ENCODE measurements at places on chromosomes 12 and 14.

GRCh38 chr12:82793751-82794281, 107.1 kb downstream of the TMTC2 start:
- no peak for DNase-seq

DNA sequence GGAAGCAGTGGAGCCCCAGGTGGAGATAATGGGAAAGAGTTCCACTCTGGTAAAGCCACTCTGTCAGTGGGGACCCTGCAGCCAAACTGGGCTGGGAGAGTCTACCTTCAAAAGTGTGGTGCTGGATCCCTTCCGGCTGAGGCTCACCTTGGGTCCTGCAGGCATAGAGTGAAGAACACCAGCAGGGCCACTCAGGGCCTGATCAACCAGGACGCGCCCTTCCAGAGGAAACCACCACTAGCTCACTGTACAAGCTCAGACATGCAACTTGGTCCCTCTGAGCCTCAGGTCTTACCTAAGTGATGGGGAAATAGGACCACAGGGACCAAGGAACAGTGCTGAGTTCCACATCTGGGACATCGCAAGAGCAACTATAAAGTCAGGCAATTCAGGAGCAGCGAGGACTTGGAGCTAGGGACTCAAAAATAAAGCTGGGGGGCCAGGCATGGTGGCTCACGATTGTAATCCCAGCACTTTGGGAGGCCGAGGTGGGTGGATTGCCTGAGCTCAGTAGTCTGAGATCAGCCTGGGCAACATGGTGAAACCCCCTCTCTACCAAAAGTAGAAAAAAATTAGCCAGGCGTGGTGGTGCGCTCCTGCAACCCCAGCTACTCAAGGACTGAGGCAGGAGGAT, 5.9 kb upstream of the PRPH start:
- no peak for DNase-seq

- DNase-seq, result no peak
These were observed 696.1 kb downstream of the DIO2 start for GRCh38 chr14:79515158-79515557.

DNA sequence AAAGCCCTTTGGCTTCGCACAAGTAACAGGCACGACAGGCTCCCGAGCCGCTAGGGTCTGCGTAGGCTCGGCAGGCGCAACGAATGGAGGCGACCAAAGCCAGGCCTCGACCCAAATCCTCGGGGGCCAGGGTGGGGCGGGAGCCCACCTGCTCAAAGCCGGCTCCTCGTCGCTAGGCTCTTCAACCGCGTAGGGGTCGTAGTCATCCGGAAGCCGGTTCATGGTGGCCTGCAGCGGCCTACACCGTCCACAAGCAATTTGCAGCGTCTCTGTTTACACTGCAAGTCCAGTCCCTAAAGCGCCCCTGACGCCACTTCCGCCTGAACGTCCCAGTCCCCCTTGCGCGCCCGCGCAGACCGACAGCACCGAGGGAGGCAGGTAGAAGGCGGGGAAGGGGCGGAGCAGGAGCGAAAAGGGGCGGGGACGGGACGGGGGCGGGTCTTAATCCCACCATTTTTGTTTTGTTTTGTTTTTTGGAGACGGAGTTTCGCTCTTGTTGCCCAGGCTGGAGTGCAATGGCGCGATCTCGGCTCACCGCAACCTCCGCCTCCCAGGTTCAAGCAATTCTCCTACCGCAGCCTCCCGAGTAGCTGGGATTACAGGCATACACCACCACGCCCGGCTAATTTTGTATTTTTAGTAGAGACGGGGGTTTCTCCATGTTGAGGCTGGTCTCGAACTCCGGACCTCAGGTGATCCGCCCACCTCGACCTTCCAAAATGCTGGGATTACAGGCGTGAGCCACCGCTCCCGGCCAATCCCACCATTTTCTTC, at the start of gene EAPP:
Gene EAPP (minus strand): TSS at position 295 of the 774 bp plus-strand sequence. CDS start 73 bp downstream, at position 222.
- DNase-seq, result no peak

GRCh38 chr12:124594851-124595250, 27.4 kb upstream of the NCOR2 start:
- DNase-seq, result no peak

GRCh38 chr14:82776958-82777357, 1243.3 kb upstream of the SEL1L start:
- DNase-seq, result no peak

DNA sequence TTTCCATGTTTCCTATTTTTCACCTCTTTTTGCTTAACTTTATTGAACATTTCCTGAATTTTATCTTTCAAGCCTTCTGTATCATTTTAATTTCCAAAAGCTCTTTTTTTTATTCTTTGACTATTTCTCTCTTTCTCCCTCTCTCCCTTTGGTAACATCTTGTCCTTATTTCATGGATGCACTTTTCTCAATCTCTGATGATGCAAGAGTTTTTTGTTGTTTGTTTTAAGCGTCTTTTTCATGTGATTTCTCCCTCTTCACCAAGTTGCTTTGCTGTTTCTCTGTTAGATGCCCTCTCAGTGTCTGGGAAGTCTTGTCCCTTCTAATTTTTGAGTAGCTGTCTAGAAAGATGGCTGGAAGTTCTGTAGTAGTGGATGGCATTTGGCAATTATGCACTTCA, 62.6 kb downstream of the ANO6 start:
- DNase-seq, result no peak
